ENCODE measurements at places on chromosomes 1 and 21.

DNA sequence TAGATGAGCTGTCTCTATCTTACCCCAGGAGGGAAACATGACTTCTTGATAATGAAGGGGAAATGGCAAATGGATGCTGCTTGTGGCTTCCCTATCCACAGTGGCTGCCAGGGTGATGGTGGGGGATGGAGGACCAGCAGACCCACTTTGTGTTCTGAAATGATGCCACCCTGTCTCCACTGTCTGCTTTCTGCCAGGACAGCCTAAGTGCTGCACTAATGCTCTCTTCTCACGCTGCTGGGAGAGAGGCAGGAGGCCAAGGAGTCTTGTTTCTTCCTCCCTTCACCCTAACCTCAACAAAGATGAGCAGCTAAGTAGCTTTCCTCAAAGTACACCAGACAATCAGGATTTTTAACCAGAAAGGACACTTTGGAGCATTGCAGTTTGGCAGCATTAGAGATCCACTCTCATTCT is 36.6 kb downstream of the XCL1 start:
- no peak for DNase-seq

DNA sequence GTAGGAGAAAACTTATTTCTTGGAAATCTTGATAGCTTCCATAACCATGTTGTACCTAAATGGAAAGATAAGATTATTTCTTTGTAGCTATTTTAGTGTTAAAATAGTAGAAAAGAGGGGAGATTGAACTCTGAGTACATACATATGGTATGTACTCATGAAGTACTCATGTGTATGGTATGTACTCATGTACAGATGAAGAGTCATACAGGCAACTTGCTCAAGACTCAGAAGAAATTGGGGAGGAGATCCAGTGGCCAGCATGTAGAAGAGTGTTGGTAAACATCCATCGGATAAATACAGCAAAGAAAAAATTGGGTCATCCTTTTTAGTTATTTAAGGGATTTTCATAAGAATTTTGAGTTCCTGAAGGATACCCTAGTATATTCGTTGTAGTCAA is 29.0 kb downstream of the MDM4 start:
- no peak for DNase-seq

GRCh38 chr1:155981266-155982088 is 3.1 kb upstream of the ARHGEF2 start:
- no peak for DNase-seq

DNA sequence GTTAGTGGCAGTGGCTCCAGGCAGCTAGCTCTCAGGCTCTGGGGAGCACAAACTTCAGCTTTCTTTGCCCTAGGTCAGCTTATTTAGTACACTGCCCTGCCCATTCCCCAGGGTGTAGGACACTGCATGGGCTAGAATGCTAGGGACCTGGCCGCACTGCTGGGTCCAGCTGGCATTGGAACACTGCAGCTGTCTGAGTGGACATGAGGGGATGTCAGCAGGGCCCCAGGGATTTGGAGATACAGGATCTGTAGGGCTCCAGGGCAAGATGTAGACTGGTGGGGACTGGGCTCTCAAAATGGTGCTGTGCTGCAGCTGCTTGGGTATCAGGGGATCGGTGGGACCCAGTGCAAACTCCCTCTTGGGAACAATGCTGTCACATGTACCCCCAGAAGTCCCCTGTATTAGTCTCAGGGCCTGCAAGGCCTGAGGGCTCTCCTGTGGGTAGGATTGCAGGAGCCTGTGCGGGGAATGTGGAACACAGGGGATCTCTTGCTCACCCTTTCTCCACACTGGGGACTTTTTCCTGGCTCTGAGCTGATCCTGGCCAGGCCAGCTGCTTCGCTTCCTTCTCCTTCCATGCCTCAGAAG is 25.2 kb upstream of the TTC22 start:
- no peak for DNase-seq

DNA sequence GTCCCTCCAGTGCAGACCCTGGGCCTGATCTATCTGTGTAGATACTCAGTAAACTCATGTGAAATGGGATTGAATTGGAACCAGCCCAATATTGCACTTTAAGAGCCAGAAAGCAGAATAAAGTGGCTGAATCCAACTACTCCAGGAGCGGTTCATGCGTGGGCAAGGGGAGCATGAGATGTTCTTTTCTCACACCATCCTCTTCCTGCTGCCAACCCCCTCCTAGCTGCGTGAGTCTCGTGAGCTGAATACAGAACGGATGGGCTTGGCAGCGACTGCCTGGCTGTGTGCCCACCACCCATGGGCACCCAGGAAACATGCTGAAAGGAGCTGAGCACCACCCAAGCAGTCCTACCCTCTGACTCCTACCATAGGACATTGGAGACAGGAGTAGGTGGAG is 128.3 kb downstream of the ELAVL4 start:
- no peak for DNase-seq

- no peak for DNase-seq
These were observed 198.6 kb upstream of the EDN2 start for GRCh38 chr1:41682845-41683625.

DNA sequence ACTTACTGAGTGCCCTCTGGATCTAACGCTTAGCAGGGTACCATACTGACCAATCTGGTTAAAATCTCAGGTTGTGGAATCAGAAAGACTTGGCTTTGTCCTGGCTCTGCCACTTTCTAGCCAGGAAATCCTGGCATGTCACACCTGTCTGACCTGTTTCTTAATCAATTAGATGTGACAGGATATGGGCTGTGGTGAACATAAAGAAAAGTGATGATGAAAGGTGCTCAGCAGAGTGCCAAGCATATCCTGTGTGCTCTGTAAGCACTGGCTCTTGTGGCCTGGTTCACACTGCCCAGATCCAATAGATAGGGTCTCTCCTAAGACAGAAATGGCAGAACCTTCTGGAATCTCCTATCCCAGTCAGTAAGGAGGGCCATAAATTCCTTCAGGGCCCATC is 53.9 kb downstream of the PHC2 start:
- DNase-seq, result peak; percentile 65

DNA sequence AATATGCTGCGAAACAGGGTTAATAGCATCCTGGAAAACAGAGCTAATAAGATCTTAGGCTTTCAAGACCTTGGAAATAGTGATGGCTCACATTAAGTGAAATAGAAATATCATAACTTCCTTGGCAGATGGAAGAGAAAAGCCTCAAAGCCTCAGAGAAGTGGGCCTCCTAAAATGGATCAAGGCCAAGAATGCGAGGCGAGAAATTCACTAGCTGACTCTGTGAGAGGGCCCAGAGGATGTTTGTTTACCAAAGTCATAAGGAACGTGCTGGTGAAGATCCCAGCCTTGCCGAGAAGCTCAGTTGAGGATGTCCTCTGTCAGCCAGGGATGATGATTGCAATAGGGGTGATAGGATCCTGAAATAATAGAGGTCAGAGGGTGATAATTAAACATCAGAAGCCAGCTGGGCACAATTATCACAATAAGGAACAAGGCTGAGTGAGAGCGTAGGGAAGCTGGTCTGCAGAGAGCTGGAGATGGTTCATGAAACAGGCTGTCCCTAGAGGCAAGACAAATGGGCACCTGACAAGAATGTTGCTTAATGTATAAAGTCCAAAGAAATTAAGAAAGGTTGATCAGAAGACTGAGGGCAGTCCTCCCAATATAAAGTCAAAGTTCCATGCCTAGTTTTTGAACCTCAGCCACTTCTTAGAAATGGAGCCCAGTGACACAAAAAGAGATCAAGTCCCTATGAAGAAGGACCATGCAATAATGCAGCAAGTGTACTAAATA is 101.7 kb upstream of the COG2 start:
- DNase-seq, result no peak

- no peak for DNase-seq
These were observed 15.7 kb downstream of the PRDM16 start for GRCh38 chr1:3084726-3085125.

DNA sequence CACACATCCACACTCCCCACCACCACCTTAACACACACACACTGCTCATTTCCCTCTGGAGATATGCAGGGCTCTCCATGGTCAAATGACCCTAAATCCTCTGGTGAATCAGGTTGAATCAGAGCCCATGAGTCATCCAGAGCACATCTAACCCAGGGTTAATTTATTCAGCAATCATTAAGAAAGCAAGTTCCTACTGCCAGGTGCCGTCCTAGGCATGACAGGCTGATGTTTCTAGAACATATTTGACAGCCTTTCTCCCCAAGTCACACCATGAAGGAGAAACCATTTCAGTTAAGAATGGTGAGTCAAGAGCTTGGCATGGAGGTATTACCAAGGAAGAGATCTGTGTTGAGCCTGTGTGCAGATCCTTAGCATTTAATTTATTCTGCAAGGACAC is 194.3 kb upstream of the CAMK1G start:
- no peak for DNase-seq

GRCh38 chr1:247286134-247286670 is 30.3 kb downstream of the VN1R5 start:
- no peak for DNase-seq

- DNase-seq, result no peak
These were observed 800 bp upstream of the MMP23B start for GRCh38 chr1:1630965-1631781.

GRCh38 chr1:14704846-14705245 is 106.4 kb downstream of the KAZN start:
- DNase-seq, result no peak

GRCh38 chr1:16153999-16154673 is 1.7 kb downstream of the EPHA2 start:
- DNase-seq, result no peak

DNA sequence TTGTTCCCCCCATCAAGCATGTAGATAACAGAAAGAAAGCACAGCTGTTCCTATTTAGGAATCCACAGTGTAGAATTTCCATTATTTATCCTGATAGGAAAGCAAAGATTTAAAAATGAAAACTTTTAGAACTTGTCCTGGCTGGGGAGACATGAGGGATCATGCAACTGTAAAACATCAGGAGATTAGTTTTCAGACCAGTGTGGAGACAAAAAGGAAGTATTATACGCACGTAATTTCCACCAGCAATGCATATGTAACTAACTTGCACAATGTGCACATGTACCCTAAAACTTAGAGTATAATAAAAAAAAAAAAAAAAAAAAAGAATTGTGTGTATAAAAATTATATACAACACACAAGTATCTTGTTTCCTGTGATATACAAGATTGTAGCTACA is 172.4 kb downstream of the NEGR1 start:
- no peak for DNase-seq

- DNase-seq, result no peak
These were observed 146.0 kb upstream of the KIAA0040 start for GRCh38 chr1:175338387-175339135.

DNA sequence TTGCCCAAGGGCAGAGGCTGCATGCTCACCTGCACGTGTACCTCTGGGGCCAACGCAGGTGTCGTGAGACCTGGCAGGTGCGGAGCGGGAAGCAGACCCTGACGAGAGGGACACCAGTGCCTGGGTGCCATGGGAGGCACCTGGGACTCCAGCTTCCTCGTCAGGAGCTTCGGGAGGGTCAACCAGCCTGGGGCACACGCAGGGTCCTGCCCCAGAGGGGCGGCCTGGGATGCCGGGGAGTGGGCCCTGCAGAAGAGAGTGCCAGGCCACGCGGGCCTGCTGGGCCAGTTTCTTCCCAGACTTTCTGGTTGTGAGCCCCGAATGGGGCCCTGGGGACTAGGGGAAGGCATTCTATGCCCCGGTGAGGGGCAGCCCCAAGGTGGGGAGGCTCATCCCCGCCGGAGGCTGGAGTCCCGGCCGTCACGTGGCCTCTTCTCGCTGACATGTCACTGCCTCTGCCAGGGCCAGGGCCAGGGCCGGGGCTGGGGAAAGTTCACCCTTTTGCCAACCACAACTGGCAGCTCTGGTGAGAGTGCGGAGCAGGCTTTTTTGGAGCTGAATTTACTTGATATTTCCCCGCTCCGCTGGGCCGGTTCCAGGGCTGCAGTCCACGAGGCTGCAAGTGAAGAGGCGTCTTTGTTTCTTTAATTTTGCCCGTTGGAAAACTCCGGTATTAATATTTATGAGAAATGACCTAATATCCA is 38.5 kb upstream of the ACTRT2 start:
- no peak for DNase-seq

- no peak for DNase-seq
These were observed 929 bp downstream of the SUMO3 start for GRCh38 chr21:44816761-44817505.

DNA sequence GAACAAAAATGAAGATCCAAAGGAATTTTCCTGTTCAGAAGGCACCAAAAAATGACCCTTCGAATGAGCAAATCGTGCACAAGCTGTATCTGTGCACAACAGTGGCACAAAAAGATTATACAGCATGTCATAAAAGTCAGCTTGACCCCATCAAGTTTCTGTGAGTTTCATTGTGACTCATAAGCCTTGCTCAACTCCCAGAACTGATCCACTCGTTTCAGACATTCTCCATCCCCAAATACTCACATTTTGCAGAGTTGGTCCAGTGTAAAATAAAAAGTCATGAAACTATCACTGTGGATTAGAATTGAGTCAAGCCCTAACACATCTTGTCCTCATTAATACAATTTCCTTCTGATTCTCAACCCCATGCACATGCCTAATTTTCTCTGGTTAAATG is 174.7 kb upstream of the PKN2 start:
- no peak for DNase-seq

- no peak for DNase-seq
These were observed 104.2 kb upstream of the IPO9 start for GRCh38 chr1:201724766-201725118.

GRCh38 chr1:206672844-206673758 is 11.6 kb upstream of the MAPKAPK2 start:
- no peak for DNase-seq

DNA sequence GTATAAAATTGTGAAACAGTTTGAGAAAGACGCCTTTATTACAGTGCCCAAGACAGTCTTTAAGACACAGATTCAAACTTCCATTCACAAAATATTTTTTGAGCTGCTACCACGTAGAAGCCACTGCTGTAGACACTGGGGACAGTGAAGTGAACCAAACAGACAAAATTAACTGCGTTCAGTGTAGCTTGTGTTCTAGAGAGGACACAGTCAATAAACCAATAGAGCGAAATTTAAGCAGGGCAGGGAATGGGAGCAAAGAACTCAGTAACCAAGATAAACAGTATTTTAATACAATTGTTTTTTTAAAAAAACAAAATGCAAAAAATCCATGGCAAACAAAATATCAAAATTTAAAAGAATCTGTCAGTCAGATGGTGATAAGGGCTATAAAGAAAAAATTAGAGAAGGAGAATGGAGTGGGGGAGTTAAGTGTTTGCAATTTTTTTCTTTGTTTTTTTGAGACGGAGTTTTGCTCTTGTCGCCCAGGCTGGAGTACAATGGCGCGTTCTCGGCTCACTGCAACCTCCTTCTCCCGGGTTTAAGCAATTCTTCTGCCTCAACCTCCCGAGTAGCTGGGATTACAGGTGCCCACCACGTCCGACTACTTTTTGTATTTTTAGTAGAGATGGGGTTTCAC is 719 bp upstream of the PARS2 start:
- no peak for DNase-seq

All from NCI-H774 (cell line).